ENCODE measurements at places on chromosomes 12 and 14.

- peak; percentile 35 for DNase-seq
Observed at GRCh38 chr12:111409403-111409779, 3.7 kb downstream of the SH2B3 start.

DNA sequence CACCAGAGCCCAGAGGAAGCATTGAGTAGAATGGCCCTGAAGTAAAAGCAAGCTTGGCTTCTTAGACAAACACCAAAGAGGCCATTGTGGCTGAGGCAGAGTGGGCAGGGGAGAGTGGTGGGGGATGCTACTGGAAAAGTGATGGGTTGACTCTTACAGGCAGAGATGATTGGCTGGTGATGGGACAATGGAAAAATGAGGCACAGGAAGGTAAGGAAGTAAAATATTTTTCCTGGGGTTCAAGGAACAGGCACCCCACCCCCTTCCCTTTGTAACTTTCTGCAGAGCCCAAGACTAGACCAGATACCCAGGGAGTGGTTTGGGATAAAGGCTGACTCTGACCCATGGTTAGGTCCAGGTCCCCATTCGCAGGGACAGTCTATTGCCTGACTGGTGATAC is 34.9 kb upstream of the COL2A1 start:
- DNase-seq: no peak

DNA sequence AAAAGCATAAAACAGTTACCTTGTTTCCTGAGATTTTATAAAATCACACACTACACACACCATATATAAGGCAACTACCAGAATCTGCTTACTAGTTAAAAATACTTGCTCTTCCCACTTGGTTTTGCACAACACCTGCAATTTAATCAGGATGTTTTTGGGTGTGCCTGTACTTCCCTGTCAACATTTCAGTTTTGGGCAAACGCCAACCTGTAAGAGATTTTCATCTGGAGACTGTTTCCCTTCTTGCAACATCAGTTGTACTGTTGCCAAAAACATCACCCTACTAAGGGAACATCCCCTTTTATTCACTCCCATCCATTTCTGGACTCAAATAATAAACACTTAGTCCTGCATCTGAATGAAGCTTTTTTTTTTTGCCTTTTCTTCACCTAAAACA is 172.3 kb downstream of the DUSP6 start:
- no peak for DNase-seq

- DNase-seq: no peak
Observed at GRCh38 chr14:24074625-24075484, 3.5 kb downstream of the CPNE6 start.

DNA sequence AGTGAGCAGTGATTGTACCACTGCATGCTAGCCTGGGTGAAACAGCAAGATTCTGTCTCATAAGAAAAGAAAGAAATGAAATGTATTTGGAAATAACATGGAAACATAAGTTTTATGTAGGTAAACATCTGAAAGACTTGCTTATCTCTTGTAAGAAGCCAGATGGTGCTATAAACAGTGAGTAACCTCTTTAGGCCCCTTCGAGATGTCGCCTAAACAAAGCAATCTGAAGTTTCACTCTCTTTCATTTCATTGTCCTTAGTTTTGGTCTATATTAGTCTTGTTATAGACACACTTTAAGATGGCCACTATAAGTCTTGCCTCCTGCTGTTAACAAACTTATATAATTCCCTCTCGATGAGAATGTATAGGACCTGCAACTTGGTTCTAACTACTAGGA is 472.6 kb upstream of the ATP2B1 start:
- DNase-seq: no peak

GRCh38 chr12:62813031-62813829 is 121.7 kb downstream of the PPM1H start:
- DNase-seq: peak; percentile 45

- no peak for DNase-seq
Observed at GRCh38 chr14:80269353-80269925, 58.1 kb upstream of the DIO2 start.

DNA sequence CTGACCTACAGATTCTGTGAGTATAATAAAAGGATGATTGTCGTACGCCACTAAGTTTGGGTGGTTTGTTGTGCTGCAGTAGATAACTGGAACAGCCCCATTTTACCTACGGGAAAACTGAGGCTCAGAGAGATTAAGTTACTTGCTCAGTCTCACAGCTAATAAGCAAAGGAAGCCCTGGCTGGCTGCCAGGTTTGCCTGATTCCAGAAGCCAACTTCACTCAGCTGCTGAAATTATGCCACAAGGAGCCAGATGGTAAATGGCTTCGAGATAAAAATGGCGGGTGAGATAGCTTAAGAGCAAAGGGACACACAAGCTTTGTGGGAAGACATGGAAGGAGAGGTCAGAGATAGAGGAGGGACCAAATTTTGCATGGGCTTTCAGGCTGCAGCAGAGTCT is 191.5 kb upstream of the NOS1 start:
- DNase-seq: no peak

- DNase-seq: peak; percentile 45
Observed at GRCh38 chr14:50773632-50774541, 57.1 kb downstream of the NIN start.

DNA sequence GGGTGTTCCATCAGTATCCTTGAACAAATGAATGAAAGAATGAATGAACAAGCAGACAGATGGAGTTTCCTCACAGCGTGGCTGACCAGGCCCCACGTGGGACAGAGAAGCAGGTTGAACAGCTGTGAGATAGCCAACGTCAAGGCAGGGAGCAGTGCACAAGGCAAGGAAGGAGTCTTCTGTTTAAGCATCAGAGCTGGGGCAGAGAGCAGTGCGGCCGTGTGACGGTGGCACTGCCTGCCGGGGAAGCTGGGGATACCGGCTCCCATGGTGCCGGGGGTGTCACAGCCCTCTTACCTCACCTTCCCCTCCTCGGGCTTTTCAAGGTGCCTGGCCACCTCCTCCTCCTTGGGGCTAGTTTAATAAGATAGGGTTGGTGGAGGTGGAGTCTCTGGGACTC is 73.2 kb upstream of the GPATCH2L start:
- no peak for DNase-seq

DNA sequence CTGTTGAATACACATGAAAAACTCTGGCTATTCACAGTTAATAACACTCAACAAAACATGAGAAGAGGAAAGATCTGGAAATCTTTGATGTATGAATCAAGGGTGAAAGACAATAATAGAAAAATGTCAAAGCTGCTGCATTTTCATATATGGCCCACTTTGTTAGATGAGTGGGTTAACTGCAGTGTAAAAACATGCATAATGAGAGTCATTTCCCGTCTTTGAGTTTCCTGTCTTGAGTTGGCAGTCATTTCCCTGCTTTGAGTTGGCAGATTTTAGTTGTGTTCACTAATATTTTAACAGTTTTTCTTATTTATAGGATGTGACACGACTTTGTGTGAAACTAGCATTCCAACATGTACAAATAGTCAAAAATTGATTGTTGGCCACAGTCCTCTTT is 87.9 kb upstream of the PTPRQ start:
- no peak for DNase-seq

DNA sequence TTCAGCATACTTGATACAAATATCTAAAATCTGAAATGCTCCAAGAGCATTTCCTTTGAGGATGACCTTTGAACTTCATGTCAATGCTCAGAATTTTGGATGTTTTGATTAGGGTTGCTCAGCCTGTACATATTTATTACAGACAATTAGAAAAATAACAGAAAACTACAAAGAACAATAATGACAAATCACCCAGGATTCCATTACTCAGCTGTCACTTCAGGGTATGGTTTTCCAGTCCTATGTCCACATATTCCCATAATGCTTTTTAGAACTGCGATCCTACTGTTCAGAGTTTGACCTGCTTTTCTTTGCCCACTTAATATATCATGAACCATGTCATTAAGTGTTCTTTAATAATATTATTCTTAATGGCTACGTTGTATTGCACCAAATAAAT is 11.4 kb downstream of the DLGAP5 start:
- no peak for DNase-seq

DNA sequence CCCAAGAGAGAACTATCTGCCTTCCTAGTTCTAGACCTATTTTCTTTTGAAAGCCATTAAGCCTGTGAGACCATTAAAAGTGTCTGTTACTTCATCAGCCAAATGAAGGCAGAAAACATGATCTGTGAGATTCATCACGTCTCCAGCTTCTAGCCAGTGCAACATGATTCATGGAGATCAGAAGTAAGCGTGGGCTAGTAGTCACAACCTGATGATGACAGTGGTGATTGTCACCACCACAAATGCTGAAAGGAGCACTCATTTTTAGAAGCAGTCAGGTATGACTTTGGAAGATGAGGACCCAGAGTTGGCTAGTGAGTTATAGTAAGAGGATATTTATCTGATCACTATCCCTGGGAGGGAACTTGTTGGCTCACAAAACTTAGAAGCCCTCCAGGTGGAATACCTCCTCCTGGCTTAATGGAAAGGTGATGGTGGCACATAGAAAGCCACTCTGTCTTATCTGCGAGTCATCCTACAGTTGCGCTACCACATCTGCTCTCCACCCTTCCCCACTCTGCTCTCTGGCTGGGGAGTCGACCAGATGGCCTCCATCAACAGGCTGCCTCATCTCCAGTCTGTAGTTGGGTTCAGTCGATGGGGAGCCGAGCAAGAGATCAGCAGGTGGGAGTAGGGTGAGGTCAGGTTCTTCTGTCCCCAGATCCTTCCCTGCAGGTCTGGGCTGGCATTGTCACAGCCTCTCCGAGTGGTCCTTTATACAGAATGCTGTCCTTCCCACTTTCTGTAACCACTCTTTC is 317.6 kb upstream of the FKBP4 start:
- peak; percentile 31 for DNase-seq

GRCh38 chr14:91858536-91859275 is 8.6 kb downstream of the TC2N start:
- DNase-seq: peak; percentile 26

DNA sequence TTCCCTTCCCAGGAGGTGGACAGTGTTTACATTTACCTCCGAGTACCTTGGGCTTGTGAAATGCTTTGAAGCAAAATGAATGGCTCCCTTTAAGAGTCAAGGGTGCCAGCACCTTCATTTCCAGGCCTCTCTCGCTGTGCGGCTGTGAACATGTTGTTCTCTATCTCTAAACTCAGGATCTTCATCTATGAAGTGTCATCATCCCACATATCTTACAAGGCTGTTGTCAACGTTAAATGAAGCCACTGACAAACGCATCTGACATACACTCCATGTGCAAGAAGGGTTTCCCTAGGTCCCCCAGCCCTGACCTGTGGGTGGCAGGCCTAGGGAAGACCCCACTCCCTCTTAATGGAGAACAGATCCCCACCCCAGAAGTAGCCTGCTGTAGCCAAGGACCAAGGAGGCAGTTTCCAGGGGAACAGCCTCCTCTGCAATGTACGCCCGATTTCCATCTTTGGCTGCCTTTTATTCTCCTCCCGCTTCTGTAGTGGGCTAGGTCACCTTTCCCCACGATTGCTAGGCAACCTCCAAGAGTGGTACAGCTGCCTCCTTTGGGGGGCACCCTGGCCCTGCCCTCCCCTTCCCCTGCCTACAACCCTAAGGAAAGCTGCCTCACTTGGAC is 7.6 kb downstream of the ACTN1 start:
- no peak for DNase-seq

DNA sequence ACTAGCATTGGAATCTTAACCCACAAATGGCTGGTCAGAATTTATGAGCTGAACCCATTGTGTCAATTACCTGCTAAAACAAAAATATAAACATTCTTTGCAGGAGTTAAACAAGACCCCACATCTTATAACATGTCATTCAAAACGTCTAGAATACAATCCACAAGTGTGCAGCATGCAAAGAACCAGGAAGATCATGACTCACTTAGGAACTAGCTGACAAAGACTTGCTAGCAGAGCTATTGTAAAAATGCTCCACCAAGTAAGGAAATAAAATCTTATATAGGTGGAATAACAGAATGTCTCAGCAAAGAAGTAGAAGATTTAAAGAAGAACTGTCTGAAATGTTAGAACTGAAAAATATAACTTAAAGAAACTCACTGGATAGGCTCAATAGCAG is 26.5 kb upstream of the POC1B start:
- DNase-seq: no peak

DNA sequence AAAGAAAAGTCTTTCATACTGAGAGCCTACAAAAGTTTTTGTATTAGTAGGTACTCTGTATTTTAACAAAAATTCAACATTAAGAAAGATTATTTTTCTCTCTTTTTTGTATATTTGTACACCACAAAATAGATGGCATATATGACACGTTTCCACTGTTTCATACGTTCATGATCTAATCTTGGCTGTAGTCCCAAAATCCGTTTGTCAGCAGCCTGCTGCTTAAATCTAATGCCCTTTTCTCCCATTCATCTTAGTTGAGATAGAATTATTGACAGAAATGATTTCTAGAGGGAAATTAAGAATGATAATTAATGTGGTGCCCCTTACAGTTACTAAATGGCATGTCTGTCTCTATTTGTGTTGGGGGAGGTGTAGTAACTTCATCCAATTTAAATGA is 140.7 kb upstream of the NOVA1 start:
- DNase-seq: no peak

DNA sequence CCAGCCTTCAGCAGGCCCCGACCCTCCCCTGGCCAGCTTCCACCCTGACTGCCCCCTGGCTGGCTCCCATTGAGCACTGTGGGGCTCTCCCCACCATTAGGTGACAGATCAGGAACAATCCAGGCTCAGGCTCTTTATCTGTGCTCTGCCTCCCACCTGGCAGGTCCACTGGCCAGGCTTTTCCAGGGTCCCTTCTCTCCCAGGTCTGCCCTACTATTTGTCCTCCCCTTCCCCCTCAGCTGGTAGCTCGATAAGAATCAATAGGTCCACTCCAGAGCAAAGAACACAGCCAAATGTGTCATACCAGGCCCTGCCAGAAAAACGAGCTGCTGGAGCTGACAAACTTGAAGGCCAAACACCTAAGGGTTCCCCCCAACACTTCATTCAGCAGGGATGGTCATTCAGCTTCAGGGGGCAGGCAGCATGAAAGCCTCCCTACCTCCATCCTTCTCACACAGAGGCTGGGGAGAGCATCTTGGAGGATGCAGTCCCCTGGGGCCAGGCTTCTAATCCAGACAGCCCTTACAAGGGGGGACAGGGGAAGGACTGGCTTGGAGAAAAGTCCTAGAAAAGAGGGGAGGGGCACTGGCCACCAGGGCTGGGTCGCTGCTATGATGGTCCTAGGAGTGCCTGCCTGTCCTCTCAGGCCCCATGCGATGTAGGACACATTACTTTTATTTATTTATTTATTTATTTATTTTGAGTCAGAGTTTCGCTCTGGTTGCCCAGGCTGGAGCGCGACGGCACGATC is 1.9 kb upstream of the KRT18 start:
- DNase-seq: no peak

DNA sequence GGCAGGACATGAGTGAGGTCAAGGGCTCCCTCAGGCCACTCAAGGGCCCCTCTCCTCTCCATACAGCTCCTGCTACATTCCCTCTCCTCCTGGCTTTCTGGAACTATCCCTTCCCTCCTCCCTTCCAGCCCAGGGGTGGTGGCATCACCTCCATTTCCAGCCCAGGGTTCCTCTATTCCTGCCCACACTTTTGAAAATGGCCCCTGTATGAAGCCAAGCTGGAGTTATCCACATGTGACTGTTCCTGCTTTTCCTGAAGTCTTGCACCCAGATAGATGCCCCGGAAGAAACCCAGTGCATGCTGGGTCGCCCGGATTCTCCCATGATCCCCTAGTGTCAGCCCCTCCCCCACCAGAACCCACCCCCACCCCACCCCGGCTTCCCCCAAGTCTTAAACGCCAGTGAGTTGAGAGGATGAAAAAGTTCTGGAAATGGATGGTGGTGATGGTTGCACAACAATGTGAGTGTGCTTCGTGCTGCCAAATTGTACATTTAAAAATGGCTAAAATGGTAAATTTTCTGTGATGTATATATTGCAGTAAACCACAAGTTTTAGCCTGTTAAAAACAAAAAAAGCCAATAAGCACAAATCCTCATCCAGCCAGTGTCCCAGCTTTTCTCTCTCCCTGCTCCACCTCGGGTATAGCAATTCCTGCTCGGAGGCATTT is 136.9 kb downstream of the SCARB1 start:
- no peak for DNase-seq

- DNase-seq: no peak
Observed at GRCh38 chr12:32252199-32253073, 145.8 kb downstream of the BICD1 start.

All from activated T-cell treated with anti-CD3 and anti-CD28 coated beads, Interleukin-2, amount 50 U/mL, for 72 hours (primary cell).